Foreskin fibroblast (primary cell): ENCODE measurements at places on chromosomes 3 and 15.

GRCh38 chr15:89105147-89105546, 16.9 kb downstream of the ABHD2 start:
- DNase-seq, result peak; percentile 96

DNA sequence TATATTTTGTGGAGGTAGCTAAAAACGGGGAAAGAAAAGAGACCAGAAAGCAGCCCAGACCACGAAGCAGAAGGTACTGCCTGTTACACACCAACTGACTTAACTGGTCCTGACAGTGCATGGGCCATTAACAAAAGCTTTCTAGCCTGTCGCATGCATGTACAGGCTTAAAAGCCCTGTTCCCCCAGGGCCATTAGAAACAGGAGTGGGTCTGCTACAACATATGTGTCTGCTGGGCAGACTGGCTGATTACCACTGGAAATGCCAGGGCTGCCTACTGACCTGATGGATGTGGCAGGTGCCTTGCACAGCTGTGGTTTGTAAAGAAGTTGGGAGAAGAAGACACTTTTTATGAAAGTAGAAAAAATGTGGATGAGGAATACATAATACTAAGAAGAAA, 137.4 kb downstream of the GAP43 start:
- DNase-seq, result no peak

DNA sequence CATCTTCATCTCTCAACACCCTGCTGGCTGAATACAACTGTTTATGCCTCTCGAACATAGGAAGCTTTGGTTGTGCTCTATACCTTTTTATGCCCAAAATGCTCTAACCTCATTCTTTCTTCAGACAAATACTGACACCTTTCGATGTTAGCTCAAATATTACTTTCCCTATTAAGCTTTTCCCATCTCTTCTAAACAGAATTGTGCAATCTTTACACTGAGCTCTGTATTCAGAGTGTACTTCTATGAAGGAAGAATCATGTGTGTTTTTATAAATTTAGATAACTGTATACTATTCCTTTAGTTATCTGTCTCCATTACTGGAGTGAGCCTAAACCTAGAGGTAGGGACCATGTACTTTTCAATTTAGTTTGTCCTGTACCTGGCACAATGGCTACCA, 1.6 kb downstream of the EFHB start:
- no peak for DNase-seq

GRCh38 chr3:187367561-187368103, 553 bp upstream of the RTP4 start:
- DNase-seq, result no peak

DNA sequence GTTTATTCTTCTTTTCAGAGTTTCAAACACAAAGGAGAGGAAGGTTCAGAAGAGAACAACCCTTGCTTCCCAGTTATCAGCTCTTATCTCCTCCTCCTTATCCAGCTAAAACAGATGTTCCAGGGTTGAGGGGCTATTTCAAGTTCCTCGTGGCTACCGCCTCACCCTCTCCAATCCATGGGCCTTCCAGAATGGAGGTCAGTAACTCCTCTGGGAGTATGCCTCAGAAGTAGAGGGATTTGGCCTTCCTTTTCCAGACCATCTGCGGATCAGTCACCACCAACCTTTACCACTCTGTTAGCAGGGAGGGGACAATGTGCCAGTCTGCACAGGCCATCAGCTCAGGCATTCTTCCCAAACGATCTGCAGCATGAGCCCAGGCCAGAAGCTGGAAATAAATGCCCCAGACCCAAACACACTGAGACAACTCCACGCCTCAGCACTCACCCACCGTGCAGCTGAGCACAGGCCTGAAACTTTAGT, 14.8 kb downstream of the HTR3C start:
- DNase-seq, result no peak
